Thymus (tissue), 14 donors: ENCODE measurements at places on chromosomes 1 and 21.

DNA sequence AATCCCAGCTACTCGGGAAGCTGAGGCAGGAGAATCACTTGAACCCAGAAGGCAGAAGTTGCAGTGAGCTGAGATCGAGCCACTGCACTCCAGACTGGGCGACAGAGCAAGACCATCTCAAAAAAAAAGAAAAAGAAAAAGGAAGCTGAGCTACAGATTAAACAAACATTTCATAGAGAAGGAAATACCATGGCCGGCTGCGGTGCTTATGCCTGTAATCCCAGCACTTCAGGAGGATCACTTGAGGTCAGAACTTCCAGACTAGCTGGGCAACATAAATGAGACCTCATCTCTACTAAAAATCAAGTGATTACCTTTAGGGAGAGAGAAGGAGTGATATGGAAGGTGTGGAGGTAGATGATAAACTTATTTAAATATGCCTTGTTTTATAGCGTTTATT, 14.0 kb upstream of the CFAP126 start:
- no peak for DNase-seq

DNA sequence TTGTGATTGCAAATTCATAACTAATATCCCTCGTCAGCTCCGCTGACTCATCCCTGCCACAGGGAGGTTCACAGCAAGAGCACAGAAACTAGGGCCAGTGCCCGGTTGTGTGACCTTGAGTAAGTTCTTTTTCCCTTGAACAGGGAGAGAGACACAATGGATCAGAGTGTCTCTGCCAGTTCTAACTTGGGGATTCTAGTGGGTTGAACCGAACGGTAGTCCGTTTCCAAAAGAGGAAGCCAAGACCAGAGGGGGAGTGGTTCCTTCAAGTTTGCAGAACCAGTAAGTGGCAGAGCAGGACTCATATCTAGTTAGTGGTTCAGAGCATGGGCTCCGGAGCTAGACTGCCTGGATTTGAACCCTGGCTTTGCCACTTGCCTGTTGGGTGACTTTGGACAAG, 4.9 kb upstream of the SHISA4 start:
- no peak for DNase-seq

GRCh38 chr1:20483833-20484518, 2.0 kb downstream of the CAMK2N1 start:
- no peak for DNase-seq

GRCh38 chr1:188668083-188668482, 1809.6 kb downstream of the BRINP3 start:
- no peak for DNase-seq

DNA sequence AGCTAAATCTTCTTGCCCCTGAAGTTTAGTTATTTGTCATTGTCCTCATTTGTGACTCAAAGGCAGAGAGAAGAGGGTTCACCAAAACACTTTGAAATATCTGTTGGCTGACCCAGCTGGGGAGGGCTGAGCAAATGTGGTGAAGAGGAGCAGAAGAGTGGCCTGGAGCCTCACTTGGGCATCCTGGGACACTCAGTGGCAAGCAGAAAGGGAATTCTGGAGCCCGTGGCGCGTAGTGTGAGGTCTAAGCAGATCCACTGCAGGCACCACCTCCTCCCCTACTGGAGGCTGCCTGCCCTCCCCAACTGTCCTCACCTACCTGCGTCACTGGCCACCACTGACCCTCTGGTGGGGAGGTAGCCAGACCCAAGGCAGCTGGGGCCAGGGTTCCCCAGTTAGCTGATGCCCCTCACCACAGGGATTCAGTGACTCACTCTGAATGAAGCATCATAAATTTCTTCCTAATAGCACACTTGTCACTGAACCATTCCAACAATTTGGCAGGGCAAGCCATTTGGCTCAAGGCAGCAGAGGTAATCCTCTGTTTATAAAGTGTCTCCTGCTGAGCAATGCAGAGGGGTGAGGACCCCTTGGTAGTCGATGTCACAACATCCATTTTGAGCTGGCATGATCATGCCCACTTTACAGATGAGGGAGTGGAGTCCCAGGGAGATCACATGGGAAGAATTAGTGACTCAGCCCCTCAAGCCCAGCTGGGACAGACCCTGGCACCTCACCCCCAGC, 80.3 kb downstream of the NENF start:
- no peak for DNase-seq

DNA sequence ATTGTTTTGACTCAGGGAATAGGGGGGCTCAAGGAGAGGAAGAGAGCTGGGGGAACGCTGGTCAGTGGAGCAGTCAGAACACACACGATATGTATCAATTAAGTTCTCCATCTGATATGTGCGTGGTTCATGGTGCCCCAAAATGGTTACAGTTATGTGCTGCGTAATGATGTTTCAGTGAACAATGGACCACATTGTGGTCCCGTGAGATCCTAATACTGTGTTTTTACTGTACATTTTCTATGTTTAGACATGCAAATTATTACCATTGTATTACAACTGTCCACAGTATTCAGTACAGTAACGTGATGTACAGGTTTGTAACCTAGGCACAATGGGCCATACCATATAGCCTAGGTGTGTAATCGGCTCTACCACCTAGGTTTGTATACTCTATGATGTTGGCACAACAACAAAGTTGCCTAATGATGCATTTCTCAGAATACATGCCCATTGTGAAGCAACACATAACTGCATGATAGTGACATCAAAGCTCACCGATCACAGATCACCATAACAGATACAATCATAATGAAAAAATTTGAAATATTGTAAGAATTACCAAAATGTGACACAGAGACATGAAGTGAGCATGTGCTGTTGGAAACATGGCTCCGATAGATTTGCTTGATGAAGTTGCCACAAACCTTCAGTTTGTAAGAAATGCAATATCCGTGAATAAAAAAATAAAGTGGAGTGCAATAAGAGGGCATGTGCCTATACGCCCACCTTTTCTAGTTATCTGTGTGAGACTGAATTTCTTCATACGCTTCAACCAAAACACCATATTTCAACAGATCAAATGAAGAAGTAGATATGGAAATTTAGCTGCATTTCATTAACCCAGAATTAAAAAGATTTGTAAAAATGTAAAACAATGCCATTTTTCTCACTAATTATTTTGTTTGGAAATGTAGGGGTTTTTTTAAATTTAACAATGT, 14.8 kb upstream of the TMEM54 start:
- no peak for DNase-seq

DNA sequence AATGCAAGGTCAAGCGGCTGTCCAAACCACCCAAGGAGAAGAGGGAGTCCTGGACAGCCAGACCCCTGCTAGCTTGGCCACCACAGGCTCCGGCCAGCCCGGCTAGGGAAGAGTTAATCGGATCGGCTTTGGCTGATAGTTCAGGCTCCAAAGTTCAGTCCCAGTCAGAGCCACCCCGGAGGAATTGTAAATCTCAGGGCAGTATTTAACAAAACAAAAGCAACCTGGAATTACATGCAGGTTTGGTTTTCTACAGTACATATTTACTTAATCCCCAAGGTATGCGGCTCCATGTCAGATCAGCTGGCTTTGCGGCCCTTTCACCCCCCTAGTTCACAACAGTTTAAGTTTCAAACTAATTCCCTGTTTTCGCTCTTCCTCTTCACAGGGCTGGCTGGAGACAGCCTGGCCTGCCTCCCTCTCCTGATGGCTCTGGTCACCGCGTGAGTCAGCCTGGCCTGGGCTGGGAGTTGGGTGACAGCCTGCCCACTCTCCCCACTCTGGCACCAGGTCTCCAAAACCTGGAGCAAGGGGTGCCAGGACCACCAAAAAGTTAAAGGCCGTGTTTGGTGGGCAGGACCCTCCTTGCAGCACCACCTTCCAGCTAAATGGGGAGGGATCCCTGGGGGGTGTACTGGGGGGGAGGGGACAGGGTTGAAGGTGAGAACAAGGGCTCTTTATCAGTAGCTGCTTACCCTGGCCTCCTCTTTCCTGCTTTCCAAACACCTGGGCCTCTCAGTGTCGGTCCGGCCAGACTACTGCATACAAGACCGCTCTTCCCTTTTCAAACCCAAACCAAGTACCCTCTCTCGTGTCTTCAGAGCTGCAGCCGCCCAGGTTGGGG, 1.9 kb downstream of the DHRS3 start:
- DNase-seq = no peak

DNA sequence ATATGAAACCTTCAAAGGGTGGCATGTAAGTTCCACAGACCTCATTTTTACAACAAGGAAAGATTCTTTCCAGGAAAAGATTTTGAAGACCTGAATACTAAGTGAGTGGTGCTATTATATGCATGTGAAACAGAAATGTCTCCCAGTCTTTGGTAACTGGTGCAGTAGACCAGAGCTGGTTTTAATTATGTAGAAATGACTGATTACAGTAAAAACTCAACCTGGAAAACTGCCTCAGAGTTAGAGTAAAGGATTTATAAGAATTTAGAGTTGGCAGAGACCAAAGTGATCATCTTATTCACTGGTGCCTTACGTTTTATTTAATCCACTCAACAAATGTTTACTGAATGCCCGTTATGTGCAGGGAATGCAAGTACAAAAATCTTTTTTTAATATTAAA, 30.2 kb upstream of the LRRC8D start:
- DNase-seq = no peak

GRCh38 chr1:203930342-203930741, 68.9 kb downstream of the SNRPE start:
- DNase-seq = no peak
